ENCODE measurements at places on chromosomes 5 and 9.

DNA sequence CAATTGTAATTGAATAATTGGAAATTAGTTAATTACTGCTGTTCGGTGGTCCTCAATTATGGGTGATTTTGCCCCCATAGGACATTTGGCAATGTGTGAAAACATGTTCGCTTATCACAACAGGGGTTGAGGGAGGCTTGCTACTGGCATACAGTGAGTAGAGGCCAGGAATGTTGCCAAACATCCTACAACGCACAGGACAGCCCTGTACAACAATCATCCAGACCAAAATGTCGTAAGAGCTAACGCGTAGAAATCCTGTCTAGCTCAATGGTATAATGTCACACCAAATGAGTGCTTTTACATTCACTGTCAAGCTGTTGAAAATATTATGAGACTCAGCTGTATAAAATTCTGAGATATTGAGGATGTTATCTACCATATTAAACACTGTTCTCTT lies 464.4 kb upstream of the TUSC1 start:
- no peak for DNase-seq

DNA sequence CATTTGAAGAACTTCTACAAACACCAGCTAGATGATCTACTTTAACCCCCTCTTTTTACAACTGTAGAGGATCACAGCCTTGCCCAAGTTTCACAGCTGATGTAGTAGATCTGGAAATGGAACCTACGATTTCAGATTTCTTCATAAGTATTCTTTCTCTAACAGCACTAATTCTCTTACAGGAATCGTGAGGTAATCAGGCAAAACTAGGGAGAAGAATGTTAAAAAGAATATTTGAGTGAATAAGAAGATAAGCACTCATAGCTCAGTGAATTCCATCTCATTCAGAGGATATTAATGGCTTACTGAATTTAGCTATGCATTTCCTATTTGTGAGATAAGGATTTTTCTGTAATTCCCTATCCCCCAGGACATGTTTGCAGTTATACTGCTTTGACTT lies 42.1 kb downstream of the NADK2 start:
- peak; percentile 64 for DNase-seq

GRCh38 chr5:1746371-1747078 lies 53.1 kb downstream of the MRPL36 start:
- no peak for DNase-seq

DNA sequence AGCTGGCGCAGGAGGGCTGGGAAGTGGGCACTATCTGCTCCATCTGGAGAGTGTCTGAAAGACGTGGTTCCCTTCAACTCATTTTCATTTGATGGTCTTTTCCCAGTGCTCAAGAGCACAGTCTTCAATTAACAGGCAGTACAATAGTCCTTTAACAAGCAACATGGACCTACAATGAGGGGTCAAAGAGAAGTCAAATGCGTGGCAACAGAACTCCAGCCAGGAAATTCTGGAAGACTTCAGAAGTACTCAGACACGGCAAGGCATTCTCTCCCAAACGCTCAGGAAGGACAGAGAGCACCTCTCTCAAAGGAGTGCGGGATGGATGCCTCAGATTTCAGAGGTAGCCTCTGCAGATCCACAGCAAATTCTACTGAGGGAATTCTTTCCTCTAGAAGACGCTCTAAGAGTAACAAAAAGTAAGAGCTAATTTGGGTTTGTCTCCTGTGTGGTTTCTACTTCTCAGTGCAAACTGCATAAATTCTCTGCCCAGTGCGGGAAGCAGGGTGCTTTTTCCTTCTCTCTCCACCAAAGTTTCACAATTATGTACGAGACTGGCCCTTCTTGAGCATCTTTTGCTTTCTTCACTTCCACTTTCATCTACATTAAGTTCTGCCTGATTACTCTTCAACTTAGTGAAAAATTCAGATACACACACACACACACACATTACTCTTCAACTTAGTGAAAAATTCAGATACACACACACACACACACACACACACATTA lies 56.4 kb downstream of the LHFPL2 start:
- DNase-seq: peak; percentile 71

DNA sequence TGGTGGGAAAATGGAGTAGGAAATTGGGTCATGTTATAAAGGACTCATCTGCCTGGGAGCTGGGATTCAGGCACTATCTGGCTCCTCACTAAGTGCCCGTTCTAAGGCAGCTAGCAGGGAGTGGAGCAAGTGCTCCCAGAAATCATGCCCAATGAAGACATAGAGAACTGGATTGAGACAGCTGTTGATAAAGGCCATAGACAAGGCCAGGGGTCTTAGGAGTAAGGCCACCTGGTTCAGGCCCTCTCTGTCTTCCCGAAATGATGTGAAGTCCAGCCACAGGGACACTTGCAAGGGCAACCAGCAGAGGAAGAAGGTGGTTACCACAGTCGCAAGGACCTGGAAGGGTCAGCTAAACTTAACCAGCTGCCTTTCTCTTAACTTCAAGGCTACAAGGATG lies 20.1 kb upstream of the SPINK1 start:
- no peak for DNase-seq

DNA sequence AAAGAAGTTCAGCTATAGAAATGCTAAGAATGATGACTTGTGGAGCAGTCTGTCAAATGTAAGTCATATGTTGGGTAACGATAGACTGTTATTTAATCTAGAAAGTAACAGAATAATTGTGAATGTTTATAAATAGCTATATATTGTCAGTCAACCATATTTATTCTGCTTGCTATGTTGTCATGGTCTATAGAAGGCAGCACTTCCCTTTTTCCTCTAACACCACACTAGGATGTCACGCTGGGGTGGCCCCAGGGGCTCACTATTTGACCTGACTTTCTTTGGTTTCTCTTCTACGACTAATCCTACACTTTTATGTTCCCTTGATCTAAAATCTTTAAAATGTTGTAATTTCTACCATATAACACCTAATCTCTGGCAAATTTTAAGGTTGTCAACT lies 20.5 kb downstream of the ERAP2 start:
- DNase-seq: no peak

DNA sequence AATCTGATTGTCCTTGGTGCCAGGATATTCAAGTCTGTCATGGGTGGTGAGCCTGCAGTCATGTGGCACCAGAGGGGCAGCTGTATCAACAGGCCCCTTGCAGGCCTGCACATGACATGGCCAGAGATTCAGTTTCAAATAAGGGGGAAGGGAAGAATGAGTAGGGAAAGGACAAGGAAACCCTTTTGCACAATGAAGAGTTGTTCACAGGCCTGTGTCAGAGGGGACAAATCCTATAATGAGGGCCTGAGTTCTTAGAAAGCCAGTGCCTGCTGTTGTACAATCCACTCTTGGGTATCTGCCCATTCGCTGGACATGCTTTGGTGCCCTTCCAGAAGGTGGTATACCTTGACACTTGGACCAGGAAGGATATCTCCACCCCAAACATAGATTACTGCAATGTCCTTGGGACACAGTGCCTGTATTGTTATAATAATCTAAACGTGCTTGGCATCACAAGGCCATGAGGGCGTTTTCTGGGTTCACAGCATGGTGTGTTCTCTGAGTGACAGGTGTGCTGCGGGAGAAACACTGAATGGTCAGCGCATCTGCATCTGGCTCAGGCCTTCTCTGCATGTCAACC lies 1.9 kb upstream of the TMEM171 start:
- no peak for DNase-seq

- DNase-seq: no peak
Measured at GRCh38 chr5:175711031-175711430, 53.2 kb downstream of the HRH2 start.

GRCh38 chr5:135026645-135027265 lies 7.3 kb downstream of the PITX1 start:
- no peak for DNase-seq
